A673 (cell line): ENCODE measurements at places on chromosomes 11 and 22. TPM values are rescaled to one million over a fixed set of nuclear protein-coding genes. Genes with fewer than 3 reads are reported as not detected.

Gene CHID1
- total RNA-seq, result 101 and 105 TPM in 2 replicates

Gene FGF3
- total RNA-seq, result not detected in 2 replicates

Gene POU2AF1
- total RNA-seq, result not detected in 2 replicates

Gene IGSF22
- total RNA-seq, result not detected in 2 replicates

Gene PTGDR2
- total RNA-seq, result 0.09 and 0.17 TPM in 2 replicates

Gene KREMEN1
- 4.2 and 9.6 TPM in 2 replicates for total RNA-seq

Gene MMP10
- total RNA-seq, result 4.0 TPM in 2 replicates

Gene PANX3
- not detected in 2 replicates for total RNA-seq

DNA sequence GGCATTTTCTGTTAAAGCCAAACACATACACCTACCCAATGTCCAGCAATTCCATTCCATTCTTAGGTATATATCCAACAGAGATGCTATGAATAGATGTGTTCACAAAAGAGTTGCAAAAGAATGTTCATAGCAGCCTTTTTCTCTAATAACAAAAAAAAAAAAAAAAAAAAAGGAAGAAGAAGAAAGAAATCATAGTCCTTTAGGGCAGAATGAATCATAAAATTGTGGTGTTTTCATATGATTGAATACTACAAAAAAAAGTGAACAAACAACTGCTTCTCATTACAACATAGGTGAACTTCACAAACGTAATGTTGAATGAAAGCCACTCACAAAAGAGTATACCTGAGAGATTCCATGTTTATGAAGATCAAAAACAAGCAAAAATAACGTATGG is 66.8 kb upstream of the GRK3 start:
- DNase-seq, result no peak

DNA sequence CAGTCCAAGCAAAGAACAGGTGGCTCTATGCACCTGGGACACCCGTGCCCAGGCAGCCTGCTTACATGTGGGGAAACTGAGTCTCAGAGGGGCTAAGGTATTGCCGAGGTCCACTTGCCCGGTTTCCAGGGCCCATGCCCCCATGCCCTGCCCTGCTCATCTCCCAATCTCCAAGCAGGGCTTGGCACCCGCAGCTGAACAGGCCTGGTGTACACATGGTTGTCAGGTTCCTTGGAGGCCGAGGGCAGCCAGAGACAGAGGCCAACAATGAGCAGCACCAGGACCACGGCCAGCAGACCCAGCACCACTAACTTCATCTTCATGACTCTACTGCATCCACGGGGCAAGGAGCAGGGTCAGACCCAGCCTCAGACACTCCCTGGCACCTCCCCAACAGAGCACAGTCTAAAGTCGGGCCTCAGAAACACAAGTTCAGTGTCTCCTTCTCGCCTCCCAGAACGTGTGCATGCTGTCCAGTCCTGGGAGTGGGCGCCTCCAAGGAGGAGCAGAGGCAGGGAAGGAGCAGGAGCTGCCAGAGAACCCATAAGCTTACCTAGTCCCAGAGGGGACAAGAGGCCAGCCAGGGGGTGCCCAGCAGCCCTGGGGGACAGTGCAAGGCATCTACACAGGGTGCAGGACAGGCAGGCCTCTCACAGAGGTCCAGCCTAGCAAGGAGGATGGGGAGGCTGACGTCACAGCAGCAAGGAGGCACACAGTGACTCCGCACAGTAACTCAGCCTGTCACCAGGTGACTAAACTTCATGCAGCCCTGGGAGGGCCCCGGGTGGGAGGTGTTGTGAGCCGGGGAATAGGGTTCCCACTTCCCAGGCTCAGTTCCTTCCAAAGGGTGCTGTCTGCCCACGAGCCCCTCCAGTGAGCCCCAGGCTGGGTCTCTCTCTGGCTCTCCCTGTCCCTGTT is 20.2 kb upstream of the RGL4 start:
- DNase-seq, result no peak

GRCh38 chr11:66158156-66158555 is 88.1 kb downstream of the PACS1 start:
- DNase-seq, result no peak

- peak; percentile 88 for DNase-seq
These were observed 669 bp downstream of the CDC42EP2 start for GRCh38 chr11:65315204-65315865.

- no peak for DNase-seq
These were observed 7.2 kb upstream of the PICK1 start for GRCh38 chr22:38049812-38050619.

DNA sequence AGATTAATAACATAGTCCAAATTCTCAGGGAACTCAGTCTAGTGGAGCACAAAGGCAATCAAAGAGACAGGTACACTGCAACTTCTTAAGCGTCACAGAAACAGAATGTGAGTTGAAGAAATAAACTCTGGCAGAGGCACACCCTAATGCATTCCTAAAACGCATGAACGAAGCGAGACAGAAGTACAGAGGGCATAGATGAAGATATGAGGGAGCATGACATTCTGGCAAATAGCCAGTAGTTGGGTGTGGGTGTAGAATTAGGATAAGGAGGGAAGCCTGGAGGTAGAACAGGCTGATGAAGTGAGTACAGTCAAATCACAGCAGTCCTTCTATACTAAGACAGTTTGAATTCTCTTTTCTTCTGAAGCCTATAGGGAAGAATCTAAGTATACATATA is 838.7 kb upstream of the API5 start:
- no peak for DNase-seq

DNA sequence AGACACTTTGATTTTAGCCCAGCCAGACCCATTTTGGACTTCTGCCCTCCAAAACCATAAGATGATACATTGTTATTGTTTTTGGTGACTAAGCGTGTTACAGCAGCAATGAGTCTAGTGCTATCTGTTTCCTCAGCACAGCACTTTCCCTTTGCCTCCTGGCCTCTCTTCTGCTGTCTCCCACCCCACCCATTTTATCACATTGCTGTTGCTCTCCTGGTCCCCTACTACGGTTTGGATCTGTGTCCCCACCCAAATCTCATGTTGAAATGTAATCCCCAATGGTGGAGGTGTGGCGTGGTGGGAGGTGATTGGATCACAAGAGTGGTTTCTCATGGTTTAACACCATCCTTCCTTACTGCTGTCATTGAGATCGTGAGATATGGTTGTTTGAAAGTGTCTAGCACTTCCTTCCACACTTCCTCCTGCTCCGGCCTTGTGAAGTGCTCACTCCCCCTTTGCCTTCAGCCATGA is 59.8 kb upstream of the CD82 start:
- DNase-seq, result no peak

DNA sequence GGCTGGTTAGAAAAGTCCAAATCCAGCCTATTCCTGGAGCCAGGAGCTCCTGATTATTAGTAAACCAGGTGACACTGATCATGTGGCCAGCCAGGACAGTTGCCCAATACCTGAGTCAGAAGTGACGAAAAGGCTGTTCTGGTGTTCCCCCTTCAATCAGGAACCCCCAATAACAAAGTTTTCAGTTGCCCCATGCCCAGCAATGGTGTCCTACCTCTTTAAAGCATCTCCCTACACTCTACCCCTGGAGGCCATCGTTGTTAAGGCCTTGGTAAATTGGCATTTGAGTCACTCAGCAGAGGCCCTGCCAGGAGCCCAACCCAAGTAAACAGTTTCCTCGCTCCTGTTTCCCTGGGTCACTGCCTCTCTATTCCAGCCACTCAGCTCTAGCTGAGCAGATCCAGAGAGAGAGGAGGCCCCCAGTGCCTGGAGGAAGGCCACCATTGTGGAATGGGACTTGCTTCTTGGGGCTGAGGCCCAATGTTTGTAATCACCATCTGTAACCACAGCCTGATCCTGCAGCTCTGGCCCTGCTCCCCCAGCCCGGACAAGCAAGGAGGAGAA is 25.0 kb downstream of the ARHGAP1 start:
- no peak for DNase-seq

DNA sequence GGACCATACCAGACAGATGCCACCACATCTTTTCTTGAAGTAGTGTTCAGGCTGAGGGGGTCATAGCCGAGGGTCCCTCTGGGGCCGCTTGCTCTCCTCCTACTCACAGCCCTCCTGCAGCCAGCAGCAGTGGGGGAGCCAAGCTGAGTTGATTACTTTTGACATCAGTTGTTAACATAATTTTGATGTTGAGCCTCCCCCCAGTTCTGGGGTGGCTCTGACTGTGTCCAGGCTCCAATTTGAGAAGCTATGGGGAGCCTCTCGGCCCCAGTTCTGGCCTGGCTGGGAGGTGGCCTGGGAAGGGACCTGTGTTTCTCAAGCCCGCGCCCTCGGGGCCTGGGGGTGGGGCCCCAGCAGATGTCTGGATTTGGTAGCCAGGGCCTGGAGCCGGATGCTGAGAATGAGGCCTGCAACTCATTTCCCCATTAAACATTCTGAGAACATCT is 47.9 kb downstream of the KCNQ1OT1 start:
- no peak for DNase-seq

DNA sequence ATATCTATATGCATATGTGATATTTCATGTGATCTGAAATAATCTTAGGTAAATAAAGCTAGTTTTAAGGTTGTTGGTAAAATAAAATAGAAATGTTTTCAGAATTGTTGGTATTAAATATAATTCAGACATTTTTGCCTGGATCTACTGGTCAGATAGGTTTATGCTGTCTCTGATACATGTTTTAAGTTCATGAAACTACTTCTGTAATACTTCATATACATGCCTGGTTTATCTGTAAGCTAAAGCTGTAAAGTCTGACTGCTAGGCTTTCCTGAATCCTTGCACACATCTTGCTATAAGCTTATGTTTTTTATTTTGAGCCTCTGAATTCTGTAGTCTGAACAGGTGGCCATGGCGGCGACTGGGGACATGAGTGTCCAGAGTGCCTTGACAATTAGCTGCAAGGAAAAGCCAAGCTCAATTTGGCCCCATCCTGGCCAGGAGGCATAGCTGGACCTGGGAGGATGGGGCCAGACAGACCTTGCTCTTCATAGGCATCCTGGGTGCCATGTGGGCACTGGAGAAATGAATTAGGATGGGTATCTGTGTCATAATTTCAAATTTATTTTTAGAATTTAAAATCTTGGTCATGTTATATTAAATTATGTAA is 241.0 kb upstream of the UBASH3B start:
- no peak for DNase-seq

DNA sequence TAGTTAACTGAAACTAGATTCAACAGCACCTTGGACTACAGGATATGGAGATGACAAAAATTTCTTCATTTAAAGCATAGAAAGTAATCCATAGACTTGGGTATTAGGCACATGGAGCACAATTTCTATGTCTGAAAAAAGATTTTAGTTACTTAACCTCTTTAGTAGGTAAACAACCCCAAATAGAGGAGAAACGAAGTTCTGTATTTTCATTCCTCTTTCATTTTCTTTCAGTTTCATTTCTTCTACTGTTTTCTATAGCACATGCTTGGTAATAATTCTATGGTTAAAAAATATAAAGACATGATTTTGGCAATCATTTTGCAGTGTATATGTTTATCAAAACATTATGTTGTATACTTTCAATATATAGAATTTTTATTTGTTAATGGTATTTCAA is 99.5 kb downstream of the CASP12 start:
- no peak for DNase-seq

- no peak for DNase-seq
These were observed 21.7 kb downstream of the CCDC81 start for GRCh38 chr11:86396396-86396795.

GRCh38 chr11:100930185-100930778 is 199.3 kb downstream of the PGR start:
- peak; percentile 82 for DNase-seq

DNA sequence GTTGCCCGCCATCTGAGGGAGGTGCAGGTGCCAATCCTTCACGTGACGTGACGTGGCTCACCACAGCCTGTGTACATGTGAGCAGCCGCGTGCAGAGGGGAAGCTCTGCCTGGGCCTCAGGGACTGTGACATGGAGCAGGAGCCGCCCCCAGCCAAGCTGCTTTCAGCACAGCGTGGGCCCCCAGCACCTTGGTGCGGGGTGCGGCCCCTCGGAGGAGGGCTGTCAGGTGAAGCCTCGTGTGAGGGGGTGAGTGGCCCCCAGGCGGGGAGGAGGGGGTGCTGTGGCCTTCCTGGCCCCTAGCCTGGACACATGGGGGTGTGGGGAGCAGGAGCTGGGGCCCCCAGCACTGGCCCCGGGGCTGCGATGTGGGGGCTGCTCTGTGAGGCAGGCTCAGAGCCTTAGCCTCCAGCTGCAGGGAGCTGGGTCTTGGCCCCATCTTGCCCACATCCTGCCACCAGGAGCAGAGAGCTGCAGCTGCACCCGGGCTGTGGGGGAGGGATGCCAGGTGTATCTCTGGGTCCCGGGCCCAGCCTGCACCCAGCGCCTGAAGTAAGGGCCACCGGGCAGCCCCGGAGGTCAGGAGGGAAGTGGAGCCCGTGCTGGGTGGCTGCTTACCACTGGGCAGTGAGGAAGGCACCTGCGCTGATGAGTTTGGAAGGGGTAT is at the start of gene ADORA2A:
ADORA2A (plus strand) TSS at position 100 of the 665 bp plus-strand sequence. CDS start 5,806 bp downstream, outside the sequence.
- no peak for DNase-seq

DNA sequence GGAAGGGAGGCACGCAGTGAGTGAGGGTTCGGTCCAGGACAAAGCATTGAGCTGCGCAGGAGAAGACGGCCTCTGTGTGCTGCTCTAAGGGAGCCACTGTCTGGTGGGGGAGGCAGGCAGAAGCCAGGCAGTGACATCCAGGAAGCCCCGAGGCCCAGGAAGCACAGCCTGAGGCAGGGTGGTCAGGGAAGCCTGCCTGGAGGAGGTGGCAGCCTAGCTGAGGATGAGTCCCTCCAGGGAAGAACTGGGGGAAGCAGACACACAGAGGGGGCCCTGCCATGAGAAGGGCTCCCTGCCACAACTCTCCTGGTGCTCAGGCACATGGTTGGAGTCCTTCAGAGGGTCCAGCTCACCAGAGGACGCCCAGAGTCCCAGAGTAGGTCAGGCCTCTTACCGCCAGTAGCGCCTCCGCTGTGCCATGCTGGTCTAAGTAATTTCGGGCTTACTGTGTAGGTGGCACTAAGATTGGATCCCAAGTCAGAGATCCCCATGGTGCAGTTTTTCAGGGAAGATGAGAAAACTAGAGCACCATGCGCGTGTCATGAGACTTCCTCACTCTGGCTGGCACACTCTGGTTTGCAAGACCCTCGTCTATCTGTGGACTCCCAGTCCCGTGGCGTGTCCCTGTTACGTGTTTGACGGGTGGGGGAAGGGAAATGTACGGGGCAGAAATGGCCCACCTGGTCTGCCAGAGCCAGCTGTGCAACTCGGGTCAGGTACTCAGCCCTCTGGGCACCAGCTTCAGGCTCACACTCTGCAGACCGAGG is 887.2 kb downstream of the BRD1 start:
- DNase-seq, result no peak

DNA sequence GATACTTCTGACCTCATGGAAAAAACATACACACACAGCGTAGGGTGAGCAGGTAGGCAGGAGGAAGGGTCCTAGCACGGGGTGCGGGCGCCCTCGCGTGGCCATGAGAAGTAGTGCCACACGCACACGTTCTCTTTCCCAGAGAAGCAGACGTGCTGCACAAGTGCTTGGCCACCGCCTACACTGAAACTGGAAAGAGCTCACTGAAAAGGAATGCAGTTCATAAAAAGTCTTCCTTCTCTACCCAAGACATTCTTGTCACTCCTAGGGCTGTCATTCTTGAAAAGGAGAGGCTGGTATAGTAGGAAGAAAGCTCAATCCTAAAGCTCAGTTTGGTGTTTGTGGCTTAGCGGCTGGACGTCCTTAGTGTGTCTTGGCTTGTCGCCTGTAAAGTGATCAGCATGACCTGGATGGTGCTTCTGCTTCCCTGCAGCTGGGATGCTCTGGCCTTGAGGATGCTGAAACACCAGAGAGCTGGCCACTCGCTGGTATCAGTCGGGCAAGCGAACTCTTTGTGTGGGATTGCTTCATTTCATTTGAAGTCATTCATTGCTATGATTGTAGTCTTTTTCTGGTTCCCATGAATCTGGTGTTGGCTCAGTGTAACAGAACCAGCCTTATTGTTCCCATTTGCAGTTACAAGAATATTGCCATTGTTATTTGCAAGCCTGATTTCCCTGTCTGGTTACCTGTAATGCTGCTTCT is 303.8 kb downstream of the NTM start:
- peak; percentile 70 for DNase-seq

GRCh38 chr22:29244785-29245625 is 22.8 kb downstream of the RHBDD3 start:
- DNase-seq, result no peak
